ENCODE measurements at places on chromosomes 4 and X.

DNA sequence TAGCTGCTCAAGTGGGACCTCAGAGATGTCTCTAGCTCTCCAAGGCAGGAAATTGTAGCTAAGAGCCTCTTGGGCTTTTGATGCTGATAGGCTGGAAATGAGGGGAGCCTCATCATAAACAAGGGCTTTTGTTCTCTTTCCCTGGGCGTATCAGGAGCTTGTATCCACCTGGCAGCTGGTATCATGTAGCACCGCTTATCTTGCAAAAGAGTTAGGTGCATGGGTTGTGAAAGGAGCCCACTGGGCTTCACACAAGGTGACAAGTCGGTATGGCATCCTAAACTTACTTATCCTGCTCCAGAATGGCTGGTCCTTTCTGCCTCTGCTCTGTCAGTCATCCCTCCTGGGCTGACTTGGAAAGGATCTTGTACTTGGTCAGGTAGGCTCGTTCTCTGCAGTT lies 565.8 kb downstream of the GRXCR1 start:
- no peak for DNase-seq

DNA sequence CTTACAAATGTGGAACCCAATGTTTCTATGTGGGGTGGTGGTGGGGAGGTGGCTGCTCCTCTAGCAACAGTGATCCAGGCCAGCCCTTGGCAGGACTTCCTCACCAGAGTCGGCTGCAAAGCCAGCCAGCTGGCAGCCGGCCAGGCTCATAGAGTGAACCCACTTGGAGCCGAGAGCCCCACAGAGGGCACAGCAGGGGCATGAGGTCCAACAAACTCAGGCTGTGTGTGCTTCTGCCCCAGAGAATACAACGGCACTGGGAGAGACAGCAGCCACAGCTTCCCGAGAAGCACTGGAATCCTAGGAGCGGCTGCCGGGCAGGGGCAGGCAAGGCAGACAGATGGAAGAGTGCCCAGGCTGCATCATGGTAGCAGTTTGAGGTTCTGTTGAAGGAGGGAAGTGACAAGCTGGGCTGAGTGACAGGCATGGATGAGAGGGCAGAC lies 23.5 kb upstream of the SOWAHD start:
- DNase-seq, result no peak

DNA sequence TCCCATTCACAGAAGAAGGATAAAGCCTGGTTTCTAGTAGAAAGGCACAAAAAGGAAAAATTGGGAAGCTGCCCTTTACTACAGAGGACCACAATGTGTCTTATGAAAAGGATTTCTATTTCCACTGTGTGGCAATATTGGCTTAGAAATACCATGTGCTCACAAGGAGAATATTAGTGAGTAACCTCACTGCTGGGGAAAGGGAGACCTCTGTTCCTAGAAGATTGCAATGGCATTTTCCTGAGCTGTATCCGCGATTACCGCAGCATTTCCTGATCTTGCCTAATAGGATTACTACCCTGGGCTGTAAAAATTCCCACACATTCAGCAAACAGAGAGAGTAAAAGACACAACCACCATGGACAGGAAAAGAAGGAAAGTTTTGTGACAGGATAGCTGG lies 308.8 kb upstream of the TECRL start:
- DNase-seq, result peak; percentile 11

DNA sequence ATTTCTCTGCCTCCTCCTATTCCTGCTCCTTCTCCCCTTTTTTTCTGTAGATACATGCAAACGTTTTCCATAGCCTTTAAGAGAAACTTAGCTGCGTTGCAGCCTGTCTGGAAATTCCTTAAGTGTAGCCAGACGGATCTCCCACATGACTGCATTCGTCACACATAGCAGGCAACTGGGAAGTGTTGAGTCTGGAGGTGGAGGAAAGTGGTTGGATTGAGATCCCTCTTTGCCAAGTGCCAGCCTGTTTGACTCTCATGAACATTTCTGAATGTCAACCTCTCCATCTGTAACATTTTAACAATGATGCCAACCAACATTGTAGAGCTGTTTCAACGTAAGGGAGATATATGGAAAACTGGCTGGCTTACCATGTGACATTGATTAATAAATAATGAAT lies 45.1 kb upstream of the FAM9A start:
- DNase-seq, result no peak

- peak; percentile 40 for DNase-seq
Observed at GRCh38 chr4:80393246-80393969, 57.9 kb downstream of the CFAP299 start.

DNA sequence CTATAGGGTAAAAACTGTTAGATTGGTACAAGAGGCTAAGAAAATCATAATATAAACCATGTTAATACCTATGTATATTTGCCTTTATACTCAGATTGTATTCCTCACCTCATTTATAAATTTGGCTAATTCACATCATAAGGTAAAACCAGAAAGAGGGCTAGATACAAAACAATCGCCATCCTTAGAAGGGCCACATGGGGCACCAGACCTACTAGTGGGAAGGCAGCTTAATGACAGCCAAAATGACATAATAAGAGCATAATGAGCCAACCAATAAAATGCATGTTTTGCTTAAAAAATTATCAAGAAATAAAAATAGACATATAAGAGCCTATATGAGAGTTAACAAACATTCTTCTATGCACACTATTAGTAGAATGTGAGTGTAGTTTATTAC lies 107.3 kb upstream of the PRDX4 start:
- no peak for DNase-seq

- no peak for DNase-seq
Observed at GRCh38 chr4:122508083-122508482, 51.6 kb upstream of the IL2 start.

DNA sequence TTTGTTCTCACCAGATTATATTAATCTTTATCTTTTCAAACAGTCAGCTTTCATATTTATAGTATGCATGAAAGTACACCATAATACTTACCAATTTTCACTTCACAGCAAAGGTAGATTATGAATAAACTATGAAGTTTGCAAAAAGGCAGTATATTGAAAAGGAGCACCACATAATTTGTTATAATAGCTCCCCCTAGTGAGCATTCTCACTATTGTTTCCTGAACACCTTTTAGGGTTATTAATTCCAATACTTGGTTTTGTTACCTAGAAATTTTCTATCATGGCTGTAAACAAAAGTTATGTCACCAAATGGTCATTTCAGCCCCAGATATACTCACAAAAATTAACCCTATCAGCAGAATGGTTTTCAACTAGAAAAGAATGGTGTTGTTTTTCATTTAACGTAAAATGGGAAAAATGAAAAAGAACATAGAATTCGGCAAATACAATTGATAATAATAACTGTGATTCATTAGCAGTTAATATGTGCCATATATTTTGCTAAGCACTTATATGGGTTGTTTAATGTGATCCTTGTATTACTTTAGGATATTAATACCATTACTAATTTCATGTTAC lies 30.2 kb upstream of the NKX6-1 start:
- DNase-seq, result no peak

- DNase-seq, result no peak
Observed at GRCh38 chrX:121389976-121390714, 342.7 kb downstream of the GLUD2 start.

DNA sequence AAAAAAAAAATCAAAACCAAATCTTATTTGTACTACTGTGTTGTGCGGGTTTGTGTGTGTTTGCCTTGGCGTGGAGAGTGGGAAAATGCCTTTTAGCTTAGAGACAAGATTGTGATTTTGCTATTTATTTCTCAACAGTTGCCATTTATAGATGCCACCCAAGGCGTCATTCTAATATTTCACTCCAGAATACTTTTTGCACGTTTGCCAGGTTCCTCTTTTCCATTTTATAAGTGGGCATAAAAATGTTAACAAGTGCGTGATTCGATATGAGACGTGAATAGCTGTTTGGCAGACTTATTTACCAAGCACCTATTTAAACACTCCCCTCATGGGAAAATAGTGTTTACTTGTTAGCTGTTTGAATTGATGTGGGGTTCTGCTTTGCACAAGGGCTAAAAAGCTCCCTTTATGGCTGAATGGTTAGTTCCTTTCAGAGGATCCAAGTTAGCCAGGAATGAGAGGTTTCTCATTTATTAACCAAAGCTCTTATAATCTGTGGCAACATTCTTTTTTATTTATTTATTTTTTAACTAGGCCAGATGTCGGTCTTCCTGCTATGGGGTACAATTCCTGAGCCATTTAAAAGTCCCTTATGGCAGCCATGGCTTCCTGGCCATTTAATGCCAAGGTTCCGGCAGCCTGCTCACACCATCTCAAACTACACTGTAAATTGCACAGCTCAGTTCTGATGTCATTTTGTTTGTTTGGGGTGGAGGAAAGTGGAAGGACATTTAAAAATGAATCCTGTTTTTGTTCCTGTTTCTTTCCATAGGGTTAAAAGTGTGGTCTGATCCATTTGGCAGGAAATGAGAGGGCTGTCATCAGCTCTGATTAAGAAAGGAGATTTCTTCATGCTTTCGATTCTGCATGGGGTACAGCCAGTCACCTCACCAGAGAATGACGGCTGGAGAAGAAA lies 14.6 kb downstream of the SMIM20 start:
- DNase-seq, result no peak

DNA sequence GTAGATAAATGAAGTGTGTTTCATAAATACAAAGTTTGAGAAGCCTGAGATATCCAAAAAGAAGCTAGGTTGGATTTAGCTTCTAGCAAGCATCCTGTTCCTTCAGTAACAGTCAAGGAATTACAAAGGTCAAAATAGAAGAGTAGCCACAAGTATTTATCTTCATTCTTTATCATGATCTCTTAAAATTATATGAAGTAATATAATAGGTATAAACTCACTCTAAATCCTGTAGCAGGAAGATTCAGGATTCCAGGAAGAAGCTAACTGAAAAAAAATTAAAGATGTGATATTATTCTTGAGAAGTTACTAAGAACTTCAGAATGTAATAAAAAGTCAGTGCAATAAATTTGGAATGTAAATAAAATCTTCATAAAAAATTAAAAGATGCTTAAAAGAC lies 31.1 kb upstream of the RXFP1 start:
- DNase-seq, result no peak

- DNase-seq, result no peak
Observed at GRCh38 chrX:121008920-121009319, 23.4 kb upstream of the CT47A1 start.

- DNase-seq, result no peak
Observed at GRCh38 chr4:38759790-38760122, 23.0 kb downstream of the TLR10 start.

GRCh38 chrX:110268886-110269285 lies 49.0 kb downstream of the AMMECR1 start:
- DNase-seq, result no peak

DNA sequence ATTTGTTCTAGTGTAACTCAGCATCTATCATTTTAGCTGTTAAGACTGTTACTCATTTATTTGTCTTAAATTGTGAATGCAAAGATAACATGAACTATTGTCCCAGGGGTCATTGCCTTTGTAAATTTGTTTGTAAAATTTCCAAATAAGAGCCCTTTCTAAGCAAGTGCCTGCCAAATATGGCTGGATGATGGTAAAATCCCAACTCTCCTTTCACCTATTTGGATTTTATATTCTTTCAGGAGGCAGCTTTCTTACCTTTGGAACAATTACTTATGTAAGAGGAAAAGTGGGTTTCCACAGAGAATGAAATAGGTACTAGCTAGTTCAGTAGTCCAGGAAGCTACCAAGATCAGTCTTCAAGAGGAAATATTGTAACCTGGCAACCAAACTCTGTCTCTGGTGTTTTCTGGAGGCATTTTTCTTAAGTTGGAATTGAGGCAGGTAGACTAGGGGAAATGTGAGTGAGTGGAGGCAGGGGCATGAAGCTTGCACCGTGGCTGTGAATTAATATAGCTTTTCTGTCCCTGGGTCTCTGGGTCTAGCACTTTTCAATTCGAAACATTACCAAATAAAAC lies 363.0 kb upstream of the ZCCHC13 start:
- DNase-seq, result no peak

DNA sequence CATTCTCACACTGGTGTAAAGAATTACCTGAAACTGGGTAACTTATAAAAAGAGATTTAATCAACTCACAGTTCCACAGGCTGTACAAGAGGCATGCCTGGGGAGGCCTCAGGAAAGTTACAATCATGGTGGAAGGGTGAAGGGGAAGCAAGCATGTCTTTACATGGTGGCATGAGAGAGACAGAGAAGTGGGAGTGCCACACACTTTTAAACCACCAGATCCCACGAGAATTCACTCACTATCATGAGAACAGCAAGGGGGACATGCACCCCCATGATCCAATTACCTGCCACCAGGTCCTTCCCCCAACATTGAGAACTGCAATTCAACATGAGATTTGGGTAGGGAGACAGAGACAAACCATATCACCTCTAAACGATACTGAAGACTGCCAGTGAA lies 23.0 kb downstream of the EPGN start:
- no peak for DNase-seq

- no peak for DNase-seq
Observed at GRCh38 chrX:81586096-81586495, 384.2 kb downstream of the SH3BGRL start.

DNA sequence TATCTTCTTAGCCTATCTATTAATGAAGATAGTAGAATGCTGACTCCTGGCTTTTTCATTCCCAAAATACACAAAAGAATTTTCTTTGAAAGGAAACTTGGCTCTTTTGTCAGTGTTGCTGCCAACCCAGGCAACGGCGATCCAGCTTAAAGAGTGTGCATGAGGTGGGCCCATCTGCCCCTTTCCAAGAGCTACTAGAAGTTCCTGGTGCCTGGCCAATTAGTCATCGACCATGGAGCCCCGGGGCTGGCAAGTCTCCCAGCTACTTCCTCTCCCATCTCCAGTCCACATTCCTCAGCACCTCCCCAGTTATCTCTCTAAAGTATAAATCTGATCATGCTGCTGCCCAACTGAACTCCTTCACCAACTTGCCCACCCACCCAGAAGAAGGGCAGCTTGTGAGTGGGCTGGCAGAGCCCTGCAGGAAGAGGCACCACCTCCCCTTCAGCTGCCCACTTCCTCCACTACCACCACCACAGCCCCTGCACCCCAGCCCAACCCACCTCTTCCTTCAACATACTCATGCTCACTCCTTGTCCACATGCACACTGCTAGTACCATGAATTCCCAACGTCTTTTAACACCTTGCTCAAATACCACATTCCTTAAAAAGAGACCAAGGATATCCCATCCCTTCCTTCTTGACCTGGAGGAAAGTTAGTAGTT lies 158.2 kb upstream of the MAP3K15 start:
- DNase-seq, result peak; percentile 52

DNA sequence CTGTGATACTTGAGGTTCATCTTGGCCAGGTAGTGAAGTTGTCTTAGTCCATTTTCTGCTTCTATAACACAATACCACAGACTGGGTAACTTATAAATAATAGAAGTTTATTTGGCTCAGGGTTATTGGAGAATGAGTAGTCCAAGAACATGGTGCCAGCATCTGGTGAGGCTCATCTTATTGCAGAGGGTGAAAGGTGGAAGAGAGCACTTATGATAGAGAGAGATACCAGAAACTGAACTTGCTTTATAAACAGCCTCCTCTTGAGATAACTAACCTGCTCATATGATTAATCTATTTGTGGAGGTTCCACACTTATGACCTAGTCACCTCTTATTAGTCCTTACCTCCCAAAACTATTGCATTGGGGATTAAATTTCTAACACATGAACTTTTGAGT lies 1.6 kb downstream of the C4orf51 start:
- no peak for DNase-seq

DNA sequence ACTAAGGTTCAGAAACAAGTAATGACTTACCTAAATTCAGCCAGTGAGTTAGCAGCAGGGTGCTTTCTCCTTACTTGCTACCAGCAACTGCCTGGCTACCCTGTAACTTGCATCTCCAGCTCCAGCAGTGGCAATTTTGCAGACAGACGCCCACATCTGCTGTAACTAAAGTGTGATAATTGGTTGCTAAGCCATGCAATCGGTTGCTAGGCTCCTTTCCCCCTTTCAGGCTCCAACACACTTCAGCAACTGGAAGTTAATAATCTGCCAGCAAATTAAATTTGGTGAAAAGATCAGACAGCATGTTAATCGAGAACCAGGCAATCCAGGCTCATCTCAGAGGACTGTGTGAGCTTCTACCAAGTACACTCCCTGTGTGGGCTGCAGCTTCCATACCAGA lies 24.2 kb upstream of the ARHGEF9 start:
- no peak for DNase-seq

All from HS-27A (cell line).